Stimulated activated CD4-positive, alpha-beta T cell treated with anti-CD3 and anti-CD28 coated beads, Interleukin-15, amount 100 ng/mL, for 1 hour (primary cell): ENCODE measurements at places on chromosomes 11 and 22.

- DNase-seq: no peak
Measured at GRCh38 chr11:45879803-45880686, 5.4 kb upstream of the MAPK8IP1 start.

GRCh38 chr11:47271961-47272661 lies 2.2 kb downstream of the MADD start:
- no peak for DNase-seq

DNA sequence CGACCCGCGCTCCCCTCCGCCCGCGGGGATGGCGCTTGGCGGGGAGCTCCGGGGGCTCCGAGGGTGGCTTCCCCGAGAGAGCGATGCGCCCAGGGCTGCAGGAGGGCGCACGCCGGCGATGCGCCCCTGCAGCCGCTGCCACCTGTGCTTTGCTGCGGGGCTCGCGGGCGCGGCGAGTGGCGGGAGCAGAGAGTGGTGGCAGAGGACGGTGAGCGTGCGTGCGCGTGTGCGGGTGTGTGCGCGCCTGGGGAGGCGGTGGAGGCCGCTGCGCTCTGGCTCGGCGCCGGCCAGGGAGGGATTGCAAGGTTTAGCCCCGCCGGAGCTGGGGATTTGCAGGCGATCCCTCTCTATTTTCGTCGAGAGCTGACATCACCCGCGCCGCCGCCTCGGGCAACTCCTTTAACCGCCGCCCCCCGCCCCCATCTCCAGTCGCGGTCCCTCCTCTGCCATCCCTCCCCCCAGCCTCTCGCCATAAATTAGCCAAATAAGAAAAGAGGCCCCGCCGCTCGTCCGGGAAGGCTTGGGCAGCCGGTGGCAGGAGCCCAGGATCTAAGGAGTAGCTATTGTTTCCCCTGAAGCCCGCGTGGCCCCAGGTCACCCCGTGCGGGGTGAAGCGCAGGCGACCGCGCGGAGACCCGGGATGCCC lies at the start of gene SLC1A2:
Gene SLC1A2, minus strand, starts transcription at position 375 of the 646 bp plus-strand sequence. CDS start 592 bp downstream, outside the sequence.
- DNase-seq: no peak

DNA sequence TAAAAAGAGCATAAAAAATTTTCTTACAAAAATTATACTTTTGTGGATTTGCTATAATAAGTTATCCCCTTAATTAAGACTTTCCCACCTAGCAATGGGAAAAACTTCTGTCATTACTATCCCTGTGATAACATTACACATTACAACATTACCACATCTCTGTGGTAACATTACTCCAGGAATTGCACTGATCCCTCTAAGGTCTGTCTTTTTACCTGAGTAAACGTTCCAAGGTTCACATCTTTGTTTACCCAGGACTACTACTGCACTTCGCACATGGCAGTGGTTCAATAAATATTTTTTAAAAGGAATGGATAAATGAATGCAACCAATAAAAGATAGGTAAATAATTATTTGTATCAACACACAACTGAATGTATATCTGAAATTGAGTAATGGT lies 92.4 kb upstream of the NOX4 start:
- no peak for DNase-seq

GRCh38 chr22:46424496-46424895 lies 89.0 kb downstream of the TRMU start:
- DNase-seq: no peak

DNA sequence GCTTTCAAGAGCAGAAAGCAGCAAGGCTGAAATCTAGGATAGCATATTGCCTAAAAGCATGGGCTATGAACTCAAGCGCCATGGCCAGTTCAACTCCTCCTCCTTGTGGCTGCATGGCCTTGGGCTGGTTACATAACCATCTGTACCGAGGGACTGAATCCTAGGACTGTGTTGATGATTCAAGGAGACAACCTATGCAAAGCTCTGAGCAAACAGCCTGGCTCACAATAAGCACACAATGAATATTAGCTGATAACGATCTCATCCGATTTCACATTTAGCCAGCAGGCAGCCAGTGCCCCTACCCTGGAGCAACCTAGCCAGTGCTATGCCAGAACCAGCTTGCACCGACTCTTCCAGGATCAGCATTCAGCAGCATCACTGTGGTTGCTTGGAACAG lies 698.4 kb downstream of the TBC1D22A start:
- no peak for DNase-seq

DNA sequence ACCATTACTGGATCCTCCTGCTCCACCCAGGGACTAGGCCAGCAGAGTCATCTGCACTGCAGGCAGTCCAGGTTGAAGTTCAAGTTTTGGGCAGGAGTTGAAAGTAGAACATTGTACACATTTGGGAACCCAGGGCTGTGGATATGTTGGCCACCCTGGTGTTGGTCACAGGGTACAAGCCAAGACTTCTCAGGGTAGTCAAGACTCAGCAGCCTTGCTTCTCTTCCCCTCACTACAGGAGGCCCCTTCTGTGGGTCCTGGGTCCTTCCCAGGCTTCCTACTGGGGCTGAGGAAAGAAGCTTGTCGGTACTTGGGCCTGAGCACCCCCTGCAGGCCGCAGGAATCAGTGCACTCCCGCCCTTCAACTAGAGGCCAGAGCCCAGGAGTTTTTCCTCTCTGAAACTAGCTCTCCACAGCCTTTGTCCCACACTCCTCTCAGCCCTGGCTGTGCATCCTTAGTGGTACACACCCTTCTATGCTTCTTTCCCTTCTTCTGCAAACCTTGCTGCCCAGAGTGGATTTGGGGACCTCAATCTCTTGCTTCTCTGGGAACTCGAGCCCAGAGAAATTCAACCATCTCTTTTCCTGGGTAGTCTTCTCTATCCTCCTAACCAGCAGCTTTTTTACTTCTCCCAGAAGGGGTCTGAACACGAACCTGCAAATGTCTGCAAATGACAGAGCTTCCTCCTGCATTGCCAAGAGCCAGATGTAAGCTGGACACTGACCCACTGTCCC lies 2.6 kb upstream of the HPX start:
- peak; percentile 25 for DNase-seq

GRCh38 chr11:66727282-66728037 lies 1.6 kb downstream of the SPTBN2 start:
- DNase-seq: no peak

DNA sequence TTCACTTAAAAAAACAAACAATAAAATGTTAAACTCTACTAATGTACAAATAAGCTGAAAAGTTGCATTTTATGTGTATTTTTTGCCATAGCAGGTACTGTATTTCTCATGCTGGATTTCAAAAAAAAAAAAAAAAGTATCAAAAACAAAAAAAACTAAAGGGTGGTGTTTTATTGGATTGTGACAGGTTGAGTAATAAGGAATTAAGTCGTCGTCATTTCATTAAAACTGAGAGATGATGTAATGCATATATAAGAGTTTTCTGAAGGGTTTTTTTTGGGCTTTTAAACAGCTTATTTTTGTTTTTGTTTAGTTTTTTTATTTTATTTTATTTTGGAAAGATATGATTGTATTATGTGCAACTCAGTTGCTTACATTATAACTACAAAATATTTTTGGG lies 10.9 kb upstream of the ADSL start:
- DNase-seq: no peak

DNA sequence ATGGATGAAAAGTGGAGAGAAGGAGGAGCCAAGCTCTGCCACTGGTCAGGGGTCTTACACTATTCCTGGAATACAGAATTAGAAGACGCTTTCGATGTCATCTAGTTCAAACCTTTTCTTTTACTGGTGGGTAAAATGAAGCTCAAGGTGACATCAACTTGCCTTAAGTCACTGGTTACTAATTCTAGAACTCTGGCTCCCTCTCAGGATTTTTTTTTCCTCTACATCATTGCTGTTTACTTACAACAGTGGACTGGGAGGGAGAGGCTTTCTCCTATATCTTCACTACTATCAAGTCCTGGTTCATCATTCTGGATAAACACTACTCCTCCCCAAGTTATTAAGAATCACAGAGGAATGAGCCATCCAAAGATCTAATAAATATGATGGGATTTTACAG lies 82.9 kb downstream of the ETS1 start:
- DNase-seq: no peak

- DNase-seq: no peak
Measured at GRCh38 chr11:15199693-15200092, 85.0 kb downstream of the INSC start.

- no peak for DNase-seq
Measured at GRCh38 chr11:61059260-61059752, 43.0 kb upstream of the CD5 start.

DNA sequence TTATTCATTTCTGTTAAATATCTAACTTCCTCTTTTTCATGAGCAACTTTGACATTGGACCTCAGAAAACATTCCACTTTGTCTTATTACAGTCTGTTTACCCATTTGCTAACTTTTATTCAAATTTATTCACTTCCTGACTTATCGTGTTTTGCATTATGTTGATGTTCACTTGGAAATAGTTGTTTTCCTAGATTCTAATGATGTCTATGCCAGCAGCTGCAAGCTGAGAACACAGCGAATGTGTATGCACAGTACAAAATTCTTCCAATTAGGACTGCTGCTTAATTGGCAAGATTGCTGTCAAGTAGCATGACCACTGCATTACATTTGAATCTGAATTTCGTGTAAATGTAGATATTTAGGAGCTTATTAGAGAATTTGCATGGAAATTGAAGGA lies 61.5 kb upstream of the GRIA4 start:
- no peak for DNase-seq

- no peak for DNase-seq
Measured at GRCh38 chr11:126544108-126545056, 188.9 kb downstream of the ST3GAL4 start.

DNA sequence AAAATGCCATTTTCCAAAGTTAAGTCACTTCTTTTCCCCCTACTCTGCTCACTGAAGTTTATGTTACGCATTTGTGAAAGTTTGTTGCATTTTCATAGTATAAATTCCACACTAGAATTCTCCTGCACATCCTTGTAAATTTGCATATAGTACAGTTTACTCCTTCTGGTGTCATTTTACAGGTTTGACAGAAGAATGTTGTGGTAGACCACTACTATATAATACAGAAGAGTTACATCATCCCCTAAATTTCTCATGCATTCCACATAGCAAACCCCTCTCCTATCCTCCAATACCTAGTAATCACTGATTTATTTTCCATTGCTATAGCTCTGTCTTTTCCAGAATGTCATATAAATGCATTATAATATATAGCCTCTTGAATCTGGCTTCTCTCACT lies 64.5 kb downstream of the CCDC73 start:
- DNase-seq: no peak

DNA sequence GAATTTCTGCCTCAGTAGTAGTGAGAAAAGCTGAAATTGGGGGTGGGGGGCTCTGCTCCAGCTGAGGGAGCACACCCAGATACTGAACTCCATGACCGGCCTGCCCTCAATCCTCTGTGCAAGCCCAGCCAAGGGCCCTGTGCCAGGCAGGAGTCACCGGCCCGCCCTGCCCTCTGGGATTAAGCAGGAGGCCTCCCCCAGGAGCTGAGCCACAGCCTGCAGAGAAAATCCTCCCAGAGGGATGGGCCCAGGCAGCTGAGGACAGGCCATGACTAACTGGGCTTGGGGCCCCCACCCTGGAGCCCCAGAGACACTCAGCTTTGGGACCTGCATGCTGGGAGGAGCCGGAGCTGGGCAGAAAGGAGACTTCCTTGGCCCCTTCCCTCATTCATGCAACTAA lies 48.8 kb downstream of the MN1 start:
- no peak for DNase-seq

- DNase-seq: no peak
Measured at GRCh38 chr11:44270403-44271273, 39.3 kb downstream of the ALX4 start.

- no peak for DNase-seq
Measured at GRCh38 chr22:46122980-46123693, 27.2 kb upstream of the PPARA start.

- DNase-seq: no peak
Measured at GRCh38 chr22:44449683-44450425, 48.2 kb downstream of the RTL6 start.
